ENCODE measurements at places on chromosomes 11 and 22.

GRCh38 chr22:36439481-36440271 is 41.8 kb downstream of the TXN2 start:
- peak; percentile 92 for DNase-seq

DNA sequence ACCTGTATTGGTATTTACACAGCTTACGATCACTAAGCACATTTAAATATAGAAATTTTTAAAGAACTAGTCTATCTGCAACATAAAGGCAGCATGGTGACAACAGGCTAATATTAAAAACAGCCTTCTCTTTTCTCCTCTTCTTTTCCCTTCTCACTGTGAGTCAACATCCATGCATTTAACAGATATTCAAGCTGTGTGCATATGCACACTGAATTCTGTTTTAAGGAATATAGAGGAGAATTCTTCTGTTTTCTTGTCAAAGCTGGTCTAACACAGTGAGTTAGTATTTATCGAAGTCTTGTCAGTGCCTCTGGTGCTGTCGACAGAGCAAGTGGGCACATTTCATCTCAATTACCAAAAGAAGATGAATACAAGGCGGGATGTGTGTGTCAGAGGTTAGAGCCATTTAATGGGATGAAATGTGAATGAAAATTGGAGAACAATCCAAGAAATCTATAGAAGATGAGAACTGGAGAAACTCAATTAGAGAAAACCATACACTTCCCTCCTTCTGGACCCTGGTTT is 282.3 kb downstream of the FAT3 start:
- DNase-seq: no peak

GRCh38 chr11:12094872-12095800 is 15.3 kb upstream of the MICAL2 start:
- peak; percentile 58 for DNase-seq

DNA sequence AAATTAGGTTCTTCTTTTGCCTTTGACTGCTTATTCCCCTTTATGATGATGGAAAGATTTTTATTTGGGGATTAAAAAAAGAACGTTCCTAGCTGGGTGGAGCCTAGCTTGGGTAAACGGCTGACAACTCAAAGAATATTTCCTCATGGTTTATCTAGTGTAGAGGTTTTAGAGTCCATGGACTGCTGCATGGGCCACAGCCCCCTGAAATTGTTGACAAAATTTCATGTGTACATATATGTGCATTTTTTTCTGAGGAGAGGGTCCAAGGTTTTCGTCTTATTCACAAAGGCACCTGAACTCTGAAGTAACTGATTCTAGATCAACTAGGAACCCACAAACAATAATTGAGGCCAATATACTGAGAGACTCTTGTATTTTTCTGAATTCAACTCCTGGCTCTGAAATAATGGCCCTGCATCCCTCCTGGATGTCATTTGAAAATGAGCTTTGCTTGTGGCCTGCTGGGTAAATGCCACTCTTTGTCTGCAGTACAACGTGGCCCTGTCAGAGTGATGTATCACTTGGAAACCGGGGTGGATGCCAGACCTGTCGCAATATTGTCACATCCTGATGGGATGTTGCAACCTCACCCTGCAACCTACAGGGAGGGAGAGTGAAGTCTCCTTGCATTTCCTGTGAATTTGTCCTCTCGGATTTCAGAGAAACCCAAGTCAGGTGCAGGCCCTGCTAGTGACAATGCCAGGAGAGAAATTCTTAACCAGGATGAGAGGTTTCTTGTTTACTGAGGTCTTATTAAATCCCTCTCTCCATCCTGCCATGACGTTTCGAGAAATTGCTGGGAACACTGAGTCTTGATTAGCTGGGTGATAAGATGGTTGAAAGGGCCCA is 33.8 kb downstream of the EHF start:
- peak; percentile 25 for DNase-seq

DNA sequence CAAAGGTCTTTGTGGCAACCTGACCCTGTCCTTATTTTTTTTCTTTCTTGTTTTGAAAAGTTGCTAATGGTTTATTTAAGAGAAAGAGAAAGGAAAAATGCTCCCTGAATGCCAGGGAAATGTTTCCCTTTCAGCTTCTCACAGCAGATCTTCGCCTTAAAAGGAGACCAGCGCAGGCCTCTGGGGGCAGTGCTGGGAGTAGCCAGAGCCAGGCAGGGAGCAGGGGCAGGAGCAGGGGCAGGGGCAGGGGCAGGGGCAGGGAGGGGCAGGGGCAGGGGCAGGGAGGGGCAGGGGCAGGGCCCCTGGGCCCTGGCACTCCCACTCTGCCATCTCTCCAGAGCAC is 5.1 kb downstream of the MOB2 start:
- DNase-seq: no peak

- peak; percentile 42 for DNase-seq
Measured at GRCh38 chr11:62614275-62614674, 1.2 kb downstream of the ROM1 start.

DNA sequence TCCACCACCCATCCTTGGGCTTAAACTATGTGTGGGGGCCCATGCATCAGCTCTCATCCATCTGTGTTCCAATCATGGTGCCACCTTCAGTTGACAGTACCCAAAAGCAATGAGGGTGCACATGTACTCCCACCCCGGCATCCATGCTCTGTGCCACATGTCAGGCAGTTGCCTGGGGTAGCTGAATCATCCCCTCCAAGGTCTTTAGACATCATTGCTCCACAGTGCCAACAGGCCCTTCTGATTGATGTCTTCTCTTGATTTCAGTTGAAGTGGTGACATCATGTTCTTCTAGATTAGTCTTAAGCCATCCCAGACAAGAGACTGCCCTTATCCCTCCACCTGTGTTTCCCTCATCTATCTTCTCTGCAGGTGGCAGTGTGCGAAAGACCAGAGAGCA is 42.5 kb downstream of the TMPRSS5 start:
- no peak for DNase-seq

- no peak for DNase-seq
Measured at GRCh38 chr11:111684251-111684650, 81.9 kb downstream of the PPP2R1B start.

GRCh38 chr11:25377466-25377865 is 880.6 kb downstream of the LUZP2 start:
- peak; percentile 88 for DNase-seq

- DNase-seq: peak; percentile 91
Measured at GRCh38 chr11:4187055-4187988, 92.7 kb downstream of the RRM1 start.

DNA sequence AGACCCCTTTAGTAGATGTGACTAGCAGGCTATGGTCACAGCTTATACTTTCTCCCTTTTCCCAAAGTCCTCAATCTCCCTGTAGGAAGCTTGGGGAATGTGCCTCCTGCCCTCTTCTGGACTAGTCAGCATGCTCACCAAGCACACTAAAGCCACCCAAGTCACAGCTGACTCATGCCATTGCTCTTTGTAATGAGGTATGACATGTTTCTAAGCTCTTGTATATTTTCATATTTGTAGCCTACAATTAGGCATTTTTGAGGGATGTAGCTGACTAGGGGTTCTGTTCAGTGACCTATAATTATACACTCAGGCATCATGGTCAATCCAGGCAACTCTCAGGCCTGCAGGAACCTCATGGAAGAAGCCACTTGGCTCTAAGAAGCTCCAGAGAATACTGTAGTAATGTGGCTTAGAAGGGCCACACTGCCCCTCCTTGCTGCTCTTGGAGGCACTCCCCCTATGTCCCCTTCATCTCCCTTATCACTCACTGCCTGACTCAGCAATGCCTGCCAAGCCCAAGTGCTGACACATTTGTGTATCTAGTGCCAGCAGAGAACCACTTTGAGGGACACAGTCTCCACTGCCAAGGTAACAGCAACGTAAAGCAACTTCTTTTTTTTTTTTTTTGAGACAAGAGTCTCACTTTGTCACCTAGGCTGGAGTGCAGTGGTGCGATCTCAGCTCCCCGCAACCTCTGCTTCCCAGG is 86.2 kb downstream of the RPL27A start:
- peak; percentile 57 for DNase-seq

GRCh38 chr11:128895526-128895925 is 4.4 kb downstream of the KCNJ5 start:
- DNase-seq: no peak

- DNase-seq: no peak
Measured at GRCh38 chr22:48187356-48187755, 1424.9 kb downstream of the TBC1D22A start.

DNA sequence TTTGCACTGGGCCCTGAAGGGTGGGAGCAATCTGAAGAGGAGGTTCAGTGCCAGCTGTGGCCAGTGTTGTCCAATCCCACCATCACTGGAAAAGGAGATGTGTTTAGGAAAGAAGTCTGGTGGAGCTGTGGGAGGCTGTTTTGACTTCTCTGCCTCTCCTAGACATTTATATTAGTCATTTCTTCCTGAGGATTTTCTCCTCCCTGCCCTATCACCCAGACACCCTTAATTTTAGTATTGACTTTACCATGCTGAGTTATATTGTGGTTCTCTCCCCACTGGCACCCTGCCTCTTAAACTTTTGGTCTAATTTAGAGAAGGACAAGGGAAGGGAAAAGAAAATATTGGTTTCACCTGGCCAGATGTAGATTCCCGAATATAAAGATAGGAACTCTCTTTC is 159.1 kb downstream of the WNT11 start:
- DNase-seq: no peak

DNA sequence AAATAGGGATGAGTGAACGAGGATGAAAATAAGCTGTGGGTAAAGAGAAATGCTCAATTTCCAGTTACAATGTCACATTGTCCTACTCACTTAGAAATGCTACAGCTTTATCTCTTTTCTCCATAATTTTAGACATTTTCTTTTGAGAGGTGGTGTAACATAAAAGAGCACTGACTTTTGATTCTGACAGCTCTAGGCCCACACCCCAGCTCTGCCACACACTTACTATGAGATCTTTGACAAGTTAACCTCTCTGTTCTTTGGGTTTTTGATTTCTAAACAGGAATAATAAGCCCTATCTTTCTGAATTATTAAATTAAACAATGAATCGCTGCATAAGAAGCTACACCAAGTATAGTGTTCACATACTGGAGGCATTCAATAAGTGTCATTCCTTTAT is 228.3 kb upstream of the PITPNB start:
- DNase-seq: no peak

DNA sequence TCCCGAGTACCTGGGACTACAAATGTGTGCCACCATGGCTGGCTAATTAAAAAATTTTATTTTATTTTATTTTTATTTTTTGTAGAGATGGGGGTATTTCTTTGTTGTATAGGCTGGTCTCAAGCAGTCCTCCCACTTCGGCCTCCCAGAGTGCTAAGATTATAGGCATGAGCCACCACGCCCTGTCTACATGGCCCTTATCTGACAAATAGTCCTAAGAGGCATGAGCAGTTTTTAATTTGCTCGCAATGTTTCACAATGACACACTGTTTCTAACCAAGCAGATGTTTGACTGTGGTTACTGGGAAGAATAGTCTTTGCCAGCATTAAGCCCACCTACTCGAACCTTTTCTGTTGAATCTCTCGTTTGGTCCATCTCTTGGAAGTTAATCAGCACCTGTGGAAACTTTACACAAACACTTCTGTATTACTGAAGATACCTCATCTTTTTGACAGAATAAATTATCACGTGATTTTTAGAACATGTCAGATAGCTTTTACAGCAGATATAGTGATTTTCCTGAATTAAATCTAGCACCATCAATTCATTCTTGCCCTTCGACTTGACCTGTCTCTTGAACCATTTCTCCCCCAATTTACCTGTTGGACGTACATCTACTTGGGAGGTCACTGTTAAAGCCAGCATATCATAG is 71.4 kb downstream of the MTMR3 start:
- peak; percentile 77 for DNase-seq

- DNase-seq: no peak
Measured at GRCh38 chr22:19438298-19438697, 6.0 kb downstream of the MRPL40 start.

DNA sequence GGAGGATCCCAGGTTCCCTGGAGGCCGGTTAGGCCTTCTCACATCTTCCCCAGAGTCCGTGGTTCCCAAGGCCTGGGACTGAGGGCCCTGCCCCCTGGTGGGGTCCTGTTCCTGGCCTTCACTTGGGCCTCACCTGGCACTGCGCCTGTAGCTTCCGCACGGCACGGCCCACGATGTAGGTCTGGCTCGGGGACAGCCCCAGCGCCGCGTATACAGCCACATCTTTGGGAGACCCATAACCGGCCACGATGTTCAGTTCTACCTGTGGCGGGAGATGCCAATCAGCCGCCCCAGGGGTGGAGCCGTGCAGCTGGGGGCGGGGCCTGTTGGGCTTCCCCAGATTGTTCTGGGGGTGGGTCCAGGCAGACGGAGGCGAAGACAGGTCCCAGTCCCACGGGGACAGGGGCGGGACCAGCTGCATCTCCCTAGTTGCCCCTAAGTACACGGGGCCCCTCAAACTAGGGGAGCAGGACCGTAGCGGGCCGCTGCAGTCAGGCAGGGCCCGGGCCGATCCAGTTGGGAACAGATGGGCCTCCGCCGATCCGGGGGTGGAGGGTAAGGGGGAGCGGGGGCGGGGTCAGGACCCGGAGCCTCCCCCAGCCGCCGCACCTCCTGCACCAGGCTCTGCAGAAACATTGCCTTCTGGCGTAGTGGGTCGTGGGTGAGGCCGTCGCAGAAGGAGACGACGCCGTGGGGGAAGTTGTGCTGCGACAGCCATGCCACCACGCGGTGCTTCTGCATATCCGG is 10.1 kb downstream of the AIP start:
- DNase-seq: peak; percentile 4

DNA sequence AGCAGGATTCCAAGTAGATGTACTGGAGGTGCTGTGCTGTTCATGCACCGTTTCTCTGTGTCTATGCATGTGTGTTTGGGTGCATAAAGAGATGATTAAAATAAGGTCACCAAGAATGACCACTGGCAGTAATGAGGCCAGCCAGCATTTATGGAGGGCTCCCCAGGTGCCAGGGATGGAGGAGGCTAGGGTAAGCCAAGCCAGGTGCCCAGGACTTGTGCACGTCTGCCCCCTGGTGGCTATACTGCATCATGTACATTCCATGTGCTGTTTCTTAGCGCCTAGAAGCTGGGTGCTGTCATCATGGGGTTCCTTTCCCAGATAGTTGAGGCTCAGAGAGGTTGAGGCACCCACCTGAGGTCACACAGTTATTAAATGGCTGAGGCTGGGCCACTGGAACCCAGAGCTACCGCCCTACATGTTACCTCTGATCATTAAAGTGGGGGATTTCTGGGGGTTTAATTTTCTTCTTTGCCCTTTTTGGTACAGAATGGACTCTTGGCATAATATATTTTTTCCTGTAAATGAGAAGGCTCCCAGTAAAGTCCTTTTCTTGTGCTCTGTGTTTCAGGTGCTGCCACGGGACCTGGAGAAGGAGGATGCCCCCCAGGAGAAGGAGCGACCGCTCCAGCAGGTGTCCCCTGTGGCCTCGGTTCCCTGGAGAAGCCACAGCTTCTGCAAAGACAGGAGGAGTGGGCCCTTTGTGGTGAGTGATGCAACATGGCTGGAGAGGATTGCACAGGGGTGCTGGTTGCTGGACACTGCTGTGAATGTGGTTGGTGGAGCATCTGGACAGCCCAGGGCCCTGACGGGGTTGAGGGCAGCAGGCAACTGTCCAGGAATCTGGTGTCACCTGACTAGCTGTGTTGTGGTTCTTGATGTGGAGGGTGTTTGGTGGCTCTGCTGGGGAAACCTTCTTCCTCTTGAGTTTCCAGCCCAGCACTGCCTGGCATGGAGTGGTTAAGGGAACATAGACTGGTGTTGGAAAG is 96.4 kb downstream of the KIAA1671 start:
- DNase-seq: peak; percentile 78

- no peak for DNase-seq
Measured at GRCh38 chr22:21094911-21095772, 49.4 kb downstream of the LRRC74B start.
